ENCODE measurements at places on chromosomes 13 and 19. TPM values are rescaled to one million over a fixed set of nuclear protein-coding genes. Genes with fewer than 3 reads are reported as not detected.

The OR4F17 gene
- total RNA-seq = not detected

The LHB gene
- not detected for total RNA-seq

The CRX gene
- not detected for total RNA-seq

The KL gene
- 0.05 TPM for total RNA-seq

The NECTIN2 gene
- 69.2 TPM for total RNA-seq

The GPATCH1 gene
- total RNA-seq = 15.2 TPM

The GNG8 gene
- not detected for total RNA-seq

The GPR18 gene
- total RNA-seq = not detected

The C3 gene
- total RNA-seq = 51.0 TPM

The FXYD1 gene
- total RNA-seq = 0.33 TPM

The SMG9 gene
- 54.3 TPM for total RNA-seq

The OR7A10 gene
- total RNA-seq = not detected

The USHBP1 gene
- 0.02 TPM for total RNA-seq

The SLITRK1 gene
- total RNA-seq = not detected

The PNMA8B gene
- not detected for total RNA-seq

The KIRREL2 gene
- total RNA-seq = 0.50 TPM

The SGCG gene
- total RNA-seq = not detected

The CDX2 gene
- 1.2 TPM for total RNA-seq

The KIR3DL2 gene
- 0.06 TPM for total RNA-seq

The RINL gene
- total RNA-seq = 2.5 TPM

The NOVA2 gene
- 0.90 TPM for total RNA-seq

The CEACAM8 gene
- total RNA-seq = not detected

The ZNF699 gene
- 0.85 TPM for total RNA-seq

The CNN2 gene
- total RNA-seq = 87.8 TPM

The ZNF493 gene
- total RNA-seq = not detected

The KDM4B gene
- total RNA-seq = 8.9 TPM

The SBSN gene
- total RNA-seq = 3.5 TPM

The TMEM161A gene
- 24.3 TPM for total RNA-seq

The ZNF878 gene
- total RNA-seq = not detected

The ZNF667 gene
- not detected for total RNA-seq

The UPK1A gene
- 0.52 TPM for total RNA-seq

The NLRP4 gene
- total RNA-seq = not detected

The ZNF829 gene
- 0.40 TPM for total RNA-seq

The MUC16 gene
- 0.06 TPM for total RNA-seq

The ZIK1 gene
- total RNA-seq = not detected

The MED16 gene
- total RNA-seq = 21.0 TPM

The ZNF534 gene
- total RNA-seq = not detected

The ZNF787 gene
- total RNA-seq = 45.3 TPM

The CAMSAP3 gene
- total RNA-seq = 4.1 TPM

The PHLDB3 gene
- 7.3 TPM for total RNA-seq

The ZSCAN5A gene
- total RNA-seq = 8.5 TPM

The LILRA1 gene
- total RNA-seq = not detected

The CAPN12 gene
- 4.9 TPM for total RNA-seq

The ZNF44 gene
- 0.86 TPM for total RNA-seq

The IGFL4 gene
- 0.28 TPM for total RNA-seq

The RGL3 gene
- total RNA-seq = 1.3 TPM

The GJA3 gene
- 1.2 TPM for total RNA-seq

All from A549 treated with Hydrocortisone at 1 μM for 4 hours (cell line).